ENCODE measurements at places on chromosomes 11 and 22.

- no peak for DNase-seq
- no peak overlapping the region for H3K27ac ChIP-seq
- no peaks in the 10 kb centered on the region for H3K36me3 ChIP-seq
These were observed 55.5 kb downstream of the FAM83F start for GRCh38 chr22:40050258-40050657.

GRCh38 chr22:19775496-19776325, 15.1 kb downstream of the TBX1 start:
- H3K4me1 ChIP-seq: no peaks in the 10 kb centered on the region
- no peak for DNase-seq
- H3K36me3 ChIP-seq: no peaks in the 10 kb centered on the region
- H3K4me3 ChIP-seq: no peak overlapping the region
- no peak overlapping the region for H3K27ac ChIP-seq
- no peaks in the 10 kb centered on the region for H3K27me3 ChIP-seq

- no peak overlapping the region for H3K27ac ChIP-seq
- no peaks in the 10 kb centered on the region for H3K27me3 ChIP-seq
- H3K4me1 ChIP-seq: peaks cover 4% of the 10 kb centered on the region
- DNase-seq: no peak
- no peak overlapping the region for H3K4me3 ChIP-seq
- no peaks in the 10 kb centered on the region for H3K36me3 ChIP-seq
These were observed 41.3 kb downstream of the CECR2 start for GRCh38 chr22:17410576-17410975.

DNA sequence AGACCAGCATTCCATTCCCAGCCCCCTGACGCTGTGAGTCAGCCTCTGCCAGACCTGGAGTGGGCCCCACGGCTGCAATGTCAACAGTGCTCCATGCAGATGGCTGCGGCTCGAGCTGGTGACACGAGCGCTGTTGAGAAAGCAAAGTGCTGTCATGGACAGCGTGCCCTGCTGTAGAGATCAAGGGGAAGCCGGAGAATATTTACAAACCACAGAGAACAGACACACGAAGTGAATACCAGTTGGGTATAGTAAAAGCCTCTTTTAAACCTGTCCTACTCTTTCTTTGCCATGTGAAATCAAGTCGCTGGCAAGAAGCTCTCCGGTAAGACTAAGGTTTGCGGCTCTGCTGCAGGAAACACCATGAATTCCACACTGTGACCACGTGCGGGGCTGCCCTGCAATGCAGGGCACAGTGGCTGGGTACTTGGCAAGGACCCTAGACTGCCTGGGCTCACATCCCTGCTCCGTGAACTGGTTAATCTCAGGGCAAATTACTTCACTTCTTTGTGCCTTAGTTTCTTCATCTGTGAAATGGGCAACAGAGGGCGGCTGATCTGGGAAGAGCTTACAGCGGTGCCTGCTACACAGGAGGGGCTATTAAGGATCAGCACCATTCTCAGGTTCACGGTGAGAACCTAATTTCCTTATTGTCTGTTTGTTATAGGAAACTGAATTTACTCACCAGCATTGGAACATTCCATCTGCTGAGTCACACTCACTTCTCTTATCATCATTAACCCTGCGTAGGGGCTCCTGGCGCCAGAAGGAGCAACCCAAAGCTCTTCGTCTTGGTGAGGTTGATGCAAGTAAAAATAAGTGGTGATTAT, 27.8 kb upstream of the ELFN2 start:
- peak; percentile 73 for DNase-seq
- H3K4me1 ChIP-seq: no peaks in the 10 kb centered on the region
- H3K27me3 ChIP-seq: no peaks in the 10 kb centered on the region
- H3K36me3 ChIP-seq: no peaks in the 10 kb centered on the region
- H3K4me3 ChIP-seq: no peak overlapping the region
